Fibroblast of skin of back (primary cell): ENCODE measurements at places on chromosomes 1 and 21.
A peak's percentile ranks its signal among the peaks of the same experiment; 100 is the strongest.

DNA sequence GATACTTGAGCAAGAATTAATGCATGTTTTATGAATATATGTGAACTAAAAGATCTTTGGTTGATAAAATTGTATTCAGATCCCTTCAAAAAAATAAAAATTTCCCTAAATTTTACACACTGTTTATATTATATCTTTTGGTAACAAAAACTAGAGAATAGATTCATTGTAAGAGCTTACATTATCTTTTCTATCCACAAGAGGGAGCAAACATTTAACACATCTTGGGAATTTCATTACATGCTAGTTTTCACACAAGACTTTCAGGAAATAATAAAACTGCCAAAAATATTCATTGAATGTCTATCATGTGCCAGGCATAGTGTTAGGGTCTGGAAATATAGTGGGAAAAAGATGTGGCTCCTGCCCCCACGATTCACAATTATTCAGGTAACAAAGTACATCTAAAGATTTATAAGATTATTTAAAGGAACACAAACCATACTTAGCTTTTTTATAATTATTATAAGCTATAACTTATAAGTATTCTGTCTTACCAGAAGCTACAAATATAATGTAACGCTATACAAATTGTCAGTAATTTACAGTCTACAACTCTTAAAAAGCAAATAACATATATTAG is 30.6 kb downstream of the FAF1 start:
- peak; percentile 36 for DNase-seq

- no peak for DNase-seq
Observed at GRCh38 chr1:177311586-177311985, 140.8 kb downstream of the BRINP2 start.

DNA sequence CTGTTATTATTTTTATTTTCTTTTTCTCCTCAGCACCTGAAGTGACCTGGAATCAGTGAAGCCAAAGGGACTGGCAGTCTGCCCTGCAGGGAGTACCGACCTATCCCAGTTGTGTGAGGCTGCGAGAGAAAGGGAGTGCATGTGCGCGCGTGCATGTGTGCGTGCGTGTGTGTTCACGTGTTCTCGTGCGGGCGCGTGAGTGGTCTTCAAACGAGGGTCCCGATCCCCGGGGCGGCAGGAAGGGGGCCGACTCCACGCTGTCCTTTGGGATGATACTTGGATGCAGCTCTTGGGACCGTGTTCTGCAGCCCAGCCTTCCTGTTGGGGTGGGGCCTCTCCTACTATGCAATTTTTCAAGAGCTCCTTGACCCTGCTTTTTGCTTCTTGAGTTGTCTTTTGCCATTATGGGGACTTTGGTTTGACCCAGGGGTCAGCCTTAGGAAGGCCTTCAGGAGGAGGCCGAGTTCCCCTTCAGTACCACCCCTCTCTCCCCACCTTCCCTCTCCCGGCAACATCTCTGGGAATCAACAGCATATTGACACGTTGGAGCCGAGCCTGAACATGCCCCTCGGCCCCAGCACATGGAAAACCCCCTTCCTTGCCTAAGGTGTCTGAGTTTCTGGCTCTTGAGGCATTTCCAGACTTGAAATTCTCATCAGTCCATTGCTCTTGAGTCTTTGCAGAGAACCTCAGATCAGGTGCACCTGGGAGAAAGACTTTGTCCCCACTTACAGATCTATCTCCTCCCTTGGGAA is 123.3 kb downstream of the PRDM2 start:
- DNase-seq, result no peak

GRCh38 chr1:6329396-6329795 is 64.2 kb downstream of the ACOT7 start:
- DNase-seq, result no peak

DNA sequence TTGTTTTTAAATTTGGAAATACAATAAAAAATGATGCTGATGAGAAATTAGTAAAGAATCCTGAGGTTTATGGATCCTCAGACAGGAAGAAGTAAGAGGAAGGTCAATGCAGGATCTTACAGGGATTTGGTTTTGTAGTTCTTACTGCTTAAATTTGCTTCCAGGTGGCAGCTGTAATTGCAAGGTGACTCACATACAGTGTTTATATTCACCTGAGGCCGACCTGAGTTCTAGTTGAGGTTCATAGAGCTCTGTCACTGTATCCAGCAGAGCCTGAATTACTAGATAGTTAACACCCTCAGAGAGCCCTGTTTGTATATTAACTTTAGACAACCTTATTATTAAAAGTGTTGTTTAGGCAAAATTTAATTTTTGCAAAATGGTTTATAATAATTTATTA is 1.4 kb upstream of the WDR26 start:
- DNase-seq, result no peak

GRCh38 chr21:43825242-43825935 is 36.0 kb downstream of the RRP1 start:
- DNase-seq, result no peak

DNA sequence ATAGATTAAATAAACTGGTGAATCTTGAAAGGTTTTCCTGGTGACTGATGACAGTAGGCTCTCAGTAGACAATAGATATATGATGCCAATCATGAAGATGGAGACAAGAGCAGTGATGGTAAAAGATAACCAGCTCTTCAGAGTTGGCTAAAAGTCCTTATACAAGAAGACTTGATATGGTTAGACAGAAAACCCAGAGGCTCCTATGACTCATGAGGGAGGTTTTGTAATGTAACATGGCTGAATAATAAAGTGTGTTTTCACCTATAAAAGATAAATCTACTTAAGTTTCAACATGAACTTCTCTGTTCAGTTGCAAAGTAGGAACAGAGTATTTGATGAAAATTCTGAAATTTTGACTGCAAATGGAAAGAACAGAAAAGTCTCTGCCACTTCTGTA is 12.7 kb upstream of the CRNN start:
- no peak for DNase-seq

- DNase-seq, result peak; percentile 73
Observed at GRCh38 chr1:58781541-58782177, 2.2 kb downstream of the JUN start.

DNA sequence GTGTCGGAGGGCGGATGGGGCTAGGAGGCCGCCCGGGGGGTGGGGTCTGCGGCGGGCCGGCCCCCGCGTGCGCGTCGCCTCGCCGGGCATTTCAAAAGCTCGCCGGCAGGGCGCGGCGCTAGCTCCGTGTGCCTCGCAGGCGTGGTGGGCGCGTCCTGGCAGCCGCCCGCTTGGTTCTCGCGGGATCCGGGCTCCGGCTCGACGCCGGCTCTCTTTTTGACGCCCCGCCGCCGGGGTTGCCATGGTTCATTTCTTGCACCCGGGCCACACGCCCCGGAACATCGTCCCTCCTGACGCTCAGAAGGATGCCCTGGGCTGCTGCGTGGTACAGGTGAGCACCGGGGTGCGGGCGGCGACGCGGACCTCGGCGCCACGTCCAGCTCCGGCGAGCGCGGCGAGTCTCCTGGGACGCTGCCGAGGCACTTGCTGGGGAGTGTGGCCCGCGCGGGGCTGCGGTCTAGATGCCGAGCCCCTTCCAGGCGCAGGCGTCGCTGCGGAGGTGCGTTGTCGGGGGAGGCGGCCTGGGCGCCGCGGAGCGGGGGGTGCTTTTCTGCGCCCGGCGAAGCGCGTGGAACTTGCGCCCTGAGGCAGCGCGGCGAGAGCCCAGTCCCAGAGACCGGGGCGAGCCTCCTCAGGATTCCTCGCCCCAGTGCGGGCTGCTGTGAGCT is at the start of gene ZYG11A:
Gene ZYG11A, plus strand, starts transcription at position 118 of the 668 bp plus-strand sequence. Its CDS starts 124 bp downstream, at position 242.
- peak; percentile 83 for DNase-seq

DNA sequence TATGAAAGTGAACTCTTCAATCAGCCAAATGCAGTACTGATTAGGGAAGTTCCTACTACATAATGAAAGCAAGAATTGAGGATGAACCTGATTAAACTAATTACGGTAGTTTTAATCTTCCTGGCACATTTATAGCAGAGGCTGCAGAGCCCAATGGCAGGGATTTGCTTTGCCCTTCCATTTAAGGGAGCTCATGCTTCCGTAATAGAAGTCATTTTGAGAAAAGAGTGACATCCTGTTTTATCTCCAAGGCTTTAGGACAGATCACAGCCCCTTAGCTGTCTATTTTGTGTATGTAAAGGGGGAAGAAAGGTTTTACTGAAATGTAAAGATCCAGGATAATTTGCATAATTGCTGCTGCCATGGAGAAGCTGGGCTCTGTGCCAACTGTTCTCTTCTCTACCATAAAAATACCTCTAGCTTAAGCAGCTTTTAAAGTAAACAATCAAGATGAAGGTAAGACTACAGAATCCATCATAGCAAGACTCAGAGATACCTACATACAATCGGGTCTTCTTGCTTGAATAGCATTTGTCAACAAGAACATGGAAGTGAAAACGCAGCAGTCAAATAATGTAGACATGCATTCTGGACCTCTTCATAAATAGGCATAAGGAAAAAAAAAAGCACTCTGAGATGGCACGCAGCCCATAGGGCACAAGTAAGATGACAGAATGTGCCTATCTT is 62.5 kb downstream of the ASH1L start:
- DNase-seq, result peak; percentile 10

DNA sequence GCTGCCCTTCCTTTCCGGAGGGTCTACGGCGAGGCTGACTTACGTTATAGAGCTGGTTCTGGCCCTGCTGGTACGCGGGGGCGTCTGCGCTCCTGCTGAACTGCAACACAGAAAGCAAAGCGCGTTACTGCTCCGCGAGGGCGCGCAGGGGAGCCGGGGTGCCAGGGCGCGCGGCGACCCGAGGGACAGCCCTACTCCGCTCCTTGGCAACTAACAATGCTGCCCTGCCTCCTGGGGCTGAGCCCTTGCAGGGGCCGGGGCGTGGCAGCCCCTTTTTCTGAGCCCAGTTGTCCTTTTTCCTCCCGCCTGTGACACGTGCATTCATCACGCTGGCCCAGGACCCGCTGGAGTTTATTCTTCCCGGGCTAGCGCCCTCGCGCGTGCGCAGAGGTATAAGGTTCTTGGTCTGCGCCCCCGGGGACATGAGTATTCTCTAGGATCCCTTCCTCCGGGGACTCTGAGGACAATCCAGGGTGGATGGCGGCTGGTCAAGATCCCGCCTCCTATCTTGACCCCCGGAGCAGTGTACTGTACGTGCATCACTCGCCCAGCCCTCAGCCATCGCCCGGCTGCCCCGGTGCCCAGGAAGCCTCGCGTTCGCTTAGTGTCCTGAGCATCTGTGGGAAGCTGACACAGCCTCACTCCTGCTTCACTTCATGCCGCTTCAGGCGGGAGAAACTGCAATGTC is 78.9 kb downstream of the CD247 start:
- DNase-seq, result peak; percentile 46

- peak; percentile 34 for DNase-seq
Observed at GRCh38 chr21:15943009-15943666, 213.4 kb downstream of the USP25 start.

DNA sequence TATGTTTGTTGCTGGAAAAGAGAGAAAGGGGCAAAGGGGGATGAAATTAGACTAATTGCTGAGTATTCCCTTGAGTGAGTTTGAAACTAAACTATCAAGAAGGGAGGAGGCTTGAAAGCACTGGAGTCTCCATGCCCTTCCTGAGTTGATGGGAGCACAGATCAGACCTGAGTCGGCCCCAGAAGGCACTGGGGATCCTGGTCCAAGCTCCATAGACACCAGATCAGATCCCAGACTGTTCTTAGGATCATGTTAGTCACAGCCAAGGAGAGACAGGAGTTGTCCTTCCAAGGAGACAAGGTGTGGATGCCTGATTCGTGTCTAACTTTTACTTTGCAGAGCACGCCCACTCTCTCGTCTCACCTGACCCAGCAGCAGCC is 152.3 kb downstream of the NR5A2 start:
- no peak for DNase-seq

DNA sequence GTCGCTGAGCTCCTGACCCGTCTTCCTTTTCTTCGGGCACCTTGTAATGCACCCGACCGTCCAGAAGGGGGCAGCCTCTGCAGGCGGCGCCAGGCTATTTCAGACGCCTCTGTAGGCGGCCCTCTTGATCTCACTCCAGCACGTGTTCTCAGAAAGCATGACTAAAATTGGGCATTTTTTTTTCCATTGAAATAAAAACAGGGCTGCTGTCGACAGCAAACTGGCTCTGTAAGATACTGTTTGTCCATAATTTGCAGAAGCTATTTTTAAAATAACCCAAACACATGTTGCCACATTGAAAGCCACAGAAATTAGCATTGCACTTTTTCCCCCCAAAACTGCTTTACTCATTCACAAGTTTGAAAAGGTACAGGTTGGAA is 78.0 kb downstream of the STUM start:
- peak; percentile 58 for DNase-seq
